ENCODE measurements at places on chromosomes 7 and 10.

GRCh38 chr7:25812086-25812850 is 339.7 kb upstream of the NFE2L3 start:
- no peak for DNase-seq

DNA sequence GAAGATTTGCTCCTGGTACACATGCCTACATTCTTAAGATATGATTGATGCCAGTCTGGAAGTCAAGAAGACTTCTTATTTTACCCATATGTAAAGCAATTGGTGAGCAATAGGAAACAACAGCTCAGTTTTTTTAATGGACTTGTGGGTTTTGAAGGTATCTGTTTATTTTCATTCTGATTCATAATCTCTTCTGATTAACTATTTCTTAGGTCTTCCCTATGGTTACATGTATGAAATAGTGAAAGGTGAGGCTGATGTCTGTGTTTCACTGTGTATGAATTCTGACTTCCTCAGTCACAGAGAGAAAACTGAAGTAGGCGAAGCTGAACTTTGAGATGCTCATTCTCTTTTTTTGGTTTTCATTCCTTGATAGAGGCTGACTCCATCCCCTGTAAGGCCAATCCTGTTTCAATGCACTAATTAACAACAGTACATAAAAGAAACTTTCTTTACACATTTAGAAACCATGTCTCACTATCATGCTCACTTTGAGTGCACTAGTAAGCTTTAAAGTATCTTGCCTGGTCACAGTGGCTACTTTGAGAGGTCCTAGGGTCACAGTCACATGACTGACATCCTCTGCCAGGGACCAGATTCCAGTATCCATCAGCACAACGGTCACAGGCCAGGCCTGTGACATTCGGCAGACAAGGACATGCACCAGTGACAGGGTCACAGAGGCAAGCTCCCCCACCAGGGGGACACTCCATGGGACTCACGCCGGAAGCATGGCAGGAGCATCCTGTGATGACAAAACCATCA is 59.5 kb upstream of the LAMB1 start:
- DNase-seq: no peak

- no peak for DNase-seq
These were observed 70.2 kb downstream of the SORCS3 start for GRCh38 chr10:104711302-104711721.

- DNase-seq: peak; percentile 22
These were observed 10.7 kb upstream of the SLIT1 start for GRCh38 chr10:97196223-97197029.

GRCh38 chr7:116083796-116084195 is 53.2 kb upstream of the TFEC start:
- DNase-seq: no peak

- DNase-seq: peak; percentile 25
These were observed 118.1 kb upstream of the LYZL2 start for GRCh38 chr10:30747633-30748032.

GRCh38 chr7:220151-220841 is 27.9 kb downstream of the FAM20C start:
- no peak for DNase-seq

DNA sequence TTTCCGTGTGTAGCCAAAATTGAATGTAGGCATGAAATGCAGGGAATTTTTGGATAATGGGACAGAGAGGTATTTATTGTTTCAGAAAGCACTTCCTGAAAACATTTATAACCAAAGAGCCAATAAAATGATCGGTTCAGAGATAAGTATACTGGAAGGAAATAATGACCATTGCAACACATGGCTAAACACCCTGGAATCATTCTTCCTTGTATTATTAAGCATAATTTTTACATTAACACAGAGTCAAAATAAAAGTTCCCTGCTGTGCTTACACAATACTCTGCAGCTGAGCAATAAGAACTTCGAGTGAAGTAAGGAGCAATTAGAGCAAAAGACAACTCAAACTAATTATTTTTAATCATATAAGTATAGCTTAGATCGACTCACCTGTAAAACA is 648.3 kb downstream of the TNS3 start:
- DNase-seq: no peak

DNA sequence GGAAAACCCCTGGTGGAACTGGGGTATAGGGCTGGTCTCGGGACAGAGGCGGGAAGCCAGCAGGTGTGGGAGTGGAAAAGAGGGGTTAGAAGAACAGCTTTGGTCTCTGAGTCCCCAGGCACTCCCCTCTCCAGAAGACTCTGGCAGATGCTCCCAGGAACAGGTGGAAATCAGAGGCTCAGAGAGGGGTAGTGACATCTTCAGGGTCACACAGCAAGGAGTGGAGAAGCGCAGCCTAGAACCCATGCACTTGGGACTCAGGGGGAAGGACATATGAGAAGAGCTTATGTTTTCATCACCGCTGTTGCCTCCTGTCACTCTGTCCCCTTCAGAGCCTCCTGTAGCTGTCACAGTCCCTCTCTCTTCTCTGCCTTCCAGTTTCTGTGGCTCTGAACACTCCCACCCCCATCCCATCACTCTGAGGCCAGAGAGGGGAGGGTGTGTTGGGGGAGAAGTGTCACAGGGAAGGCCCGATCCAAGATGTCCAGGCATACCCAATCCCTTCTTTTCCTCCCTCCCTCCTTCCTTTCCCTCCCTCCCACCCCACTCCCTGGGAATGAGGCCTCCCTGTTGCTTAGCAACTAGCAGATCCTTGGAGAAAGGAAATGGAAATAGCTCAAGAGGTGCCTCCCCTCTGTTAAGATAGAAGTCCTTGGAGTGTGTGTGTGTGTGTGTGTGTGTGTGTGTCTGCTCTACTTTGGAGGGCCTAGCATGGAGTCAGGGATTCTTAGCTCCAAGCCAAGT is 32.0 kb downstream of the SRRM3 start:
- DNase-seq: no peak

DNA sequence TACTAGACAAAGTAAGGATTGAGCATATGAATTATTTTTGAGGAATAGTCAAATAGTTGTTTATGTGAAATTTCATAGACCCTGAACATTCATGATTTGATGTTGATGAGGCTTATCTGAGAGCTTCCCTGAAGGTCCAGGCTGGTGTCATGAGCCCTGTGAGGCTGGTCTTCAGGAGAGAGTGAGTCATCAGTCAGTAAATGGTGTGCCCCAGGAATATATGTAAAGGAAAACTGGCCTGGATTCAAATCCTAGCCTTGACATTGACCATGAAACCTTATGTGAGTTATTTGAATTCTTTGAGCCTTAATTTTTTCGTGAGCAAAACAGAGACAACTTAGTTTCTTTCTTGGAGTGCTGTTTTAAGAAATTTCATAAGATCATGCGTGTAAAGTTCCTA is 6.2 kb downstream of the TMEM236 start:
- no peak for DNase-seq

DNA sequence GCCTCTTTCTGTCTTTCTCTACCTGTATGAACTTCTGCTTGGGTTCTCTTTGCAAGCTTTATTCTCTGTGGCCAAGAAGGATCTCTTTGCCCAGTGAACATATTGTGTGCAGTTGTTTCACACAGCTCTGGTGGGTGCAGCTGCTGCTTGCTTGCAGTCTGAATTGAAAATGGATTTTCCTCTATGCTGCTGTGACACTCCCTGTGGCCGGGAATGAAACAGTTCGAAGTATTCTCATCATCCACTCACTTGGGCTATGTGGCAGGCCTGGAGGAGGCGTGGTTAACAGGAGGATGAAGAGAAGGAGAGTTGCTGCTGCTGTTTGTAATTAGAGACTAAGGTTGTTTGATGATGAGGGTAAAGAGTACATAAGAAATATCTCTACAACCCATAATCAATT is 28.4 kb upstream of the ITGA8 start:
- DNase-seq: no peak

DNA sequence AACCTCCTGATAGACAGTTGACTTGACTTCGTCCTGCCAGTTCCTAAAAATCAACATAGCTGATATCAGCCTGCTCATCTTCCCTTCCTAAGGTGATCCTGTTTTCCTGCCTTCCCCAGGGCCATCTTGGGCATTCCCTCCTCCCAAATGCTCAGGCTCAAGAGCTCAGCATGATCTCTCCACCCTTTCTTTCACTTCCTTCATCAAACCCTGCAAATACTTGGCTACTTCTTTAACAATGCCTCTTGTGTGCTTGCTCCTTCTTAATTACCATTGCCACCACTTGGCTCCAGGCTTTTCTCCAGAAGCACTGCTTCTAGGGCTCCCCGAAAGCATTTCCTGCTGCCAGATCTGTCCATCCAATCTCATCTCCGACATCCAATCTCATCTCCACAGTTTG is 7.3 kb downstream of the FSCN3 start:
- DNase-seq: no peak

GRCh38 chr7:72403458-72404076 is 8.6 kb downstream of the CALN1 start:
- DNase-seq: no peak

DNA sequence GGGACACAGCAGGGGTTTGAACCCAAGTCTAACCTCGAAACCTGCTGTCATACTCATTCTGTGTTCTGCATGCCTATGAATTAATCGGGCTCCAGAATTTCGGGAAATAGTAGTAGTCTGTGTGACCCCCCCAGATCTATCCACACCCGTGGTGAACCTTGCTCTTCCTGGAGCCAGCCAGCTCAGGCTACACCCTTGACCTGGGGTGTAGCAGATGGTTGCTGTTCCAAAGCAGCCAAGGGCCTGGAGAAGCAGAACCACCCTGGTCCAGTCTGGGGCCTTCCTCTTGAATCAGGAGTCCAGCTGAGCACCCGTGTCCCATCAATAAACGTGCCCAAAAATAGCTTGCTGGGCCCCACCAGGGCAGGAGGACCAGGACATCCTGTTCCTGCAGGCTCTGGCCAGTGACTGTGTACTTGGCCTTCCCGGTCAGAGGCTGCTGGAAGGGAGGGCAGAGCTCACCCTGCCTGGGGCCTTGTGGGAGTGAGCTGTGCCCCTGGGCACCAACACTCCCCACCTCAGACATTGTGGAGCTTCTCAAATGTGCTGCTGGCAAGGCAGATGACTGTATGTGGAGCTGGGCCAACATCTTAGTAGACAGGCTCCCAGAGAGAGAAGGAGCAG is 101.2 kb upstream of the ZNF716 start:
- no peak for DNase-seq

- DNase-seq: no peak
These were observed 162.1 kb downstream of the FANK1 start for GRCh38 chr10:126058507-126058906.

GRCh38 chr10:8325024-8325980 is 270.8 kb downstream of the GATA3 start:
- no peak for DNase-seq

- no peak for DNase-seq
These were observed 24.1 kb downstream of the AMZ1 start for GRCh38 chr7:2711895-2712675.

GRCh38 chr7:25579778-25580075 is 351.4 kb upstream of the NPVF start:
- DNase-seq: no peak

- DNase-seq: no peak
These were observed 190.8 kb upstream of the INHBA start for GRCh38 chr7:41893656-41894055.

DNA sequence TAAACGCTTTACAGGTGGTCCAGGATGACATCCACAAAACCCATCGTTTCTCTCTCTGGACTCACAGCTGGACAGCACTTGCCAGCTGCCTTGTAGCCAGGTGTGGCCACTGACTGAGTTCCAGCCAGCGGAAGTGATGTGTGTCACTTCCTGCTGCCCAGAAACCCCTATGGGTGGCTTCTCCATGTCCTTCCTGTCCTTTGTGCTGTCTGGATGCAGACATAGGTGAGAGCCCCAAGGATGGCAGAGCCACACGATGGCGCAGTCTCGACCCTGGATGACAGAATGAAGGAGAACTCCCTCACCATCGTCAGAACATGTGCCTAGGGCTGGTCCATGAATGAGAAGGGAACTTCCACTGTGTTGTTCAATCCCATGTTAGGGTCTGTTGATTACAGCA is 22.1 kb downstream of the NMT2 start:
- DNase-seq: no peak

DNA sequence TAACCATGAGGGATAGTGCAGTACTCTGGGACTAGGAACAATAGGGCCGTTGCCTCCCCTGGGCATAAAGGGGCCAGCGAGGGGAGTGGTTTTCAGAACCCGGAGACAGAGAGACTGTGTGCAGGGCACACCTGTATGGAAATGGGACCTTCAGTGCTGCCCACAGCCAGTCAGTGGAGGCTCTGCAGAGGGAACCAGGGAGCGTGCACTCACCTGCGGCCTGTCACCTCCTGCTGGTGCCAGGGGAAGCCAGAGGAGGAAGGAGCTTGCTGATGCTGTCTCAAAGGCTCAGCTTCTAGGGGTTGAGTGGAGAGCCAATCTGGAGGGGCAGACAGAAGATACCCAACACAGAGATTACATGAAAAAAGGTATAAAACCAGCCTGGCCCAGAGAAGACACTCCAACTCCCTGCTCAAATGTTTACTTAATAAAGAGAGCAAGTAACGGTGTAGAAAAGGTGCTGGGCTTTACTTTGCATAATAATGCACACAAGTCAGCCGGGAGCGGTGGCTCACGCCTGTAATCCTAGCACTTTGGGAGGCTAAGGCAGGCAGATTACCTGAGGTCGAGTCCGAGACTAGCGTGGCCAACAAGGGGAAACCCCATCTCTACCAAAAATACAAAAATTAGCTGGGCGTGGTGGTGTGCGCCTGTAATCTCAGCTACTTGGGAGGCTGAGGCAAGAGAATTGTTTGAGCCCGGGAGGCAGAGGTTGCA is 35.5 kb upstream of the WAPL start:
- no peak for DNase-seq

- DNase-seq: no peak
These were observed 30.2 kb downstream of the ENTPD7 start for GRCh38 chr10:99689461-99689860.

DNA sequence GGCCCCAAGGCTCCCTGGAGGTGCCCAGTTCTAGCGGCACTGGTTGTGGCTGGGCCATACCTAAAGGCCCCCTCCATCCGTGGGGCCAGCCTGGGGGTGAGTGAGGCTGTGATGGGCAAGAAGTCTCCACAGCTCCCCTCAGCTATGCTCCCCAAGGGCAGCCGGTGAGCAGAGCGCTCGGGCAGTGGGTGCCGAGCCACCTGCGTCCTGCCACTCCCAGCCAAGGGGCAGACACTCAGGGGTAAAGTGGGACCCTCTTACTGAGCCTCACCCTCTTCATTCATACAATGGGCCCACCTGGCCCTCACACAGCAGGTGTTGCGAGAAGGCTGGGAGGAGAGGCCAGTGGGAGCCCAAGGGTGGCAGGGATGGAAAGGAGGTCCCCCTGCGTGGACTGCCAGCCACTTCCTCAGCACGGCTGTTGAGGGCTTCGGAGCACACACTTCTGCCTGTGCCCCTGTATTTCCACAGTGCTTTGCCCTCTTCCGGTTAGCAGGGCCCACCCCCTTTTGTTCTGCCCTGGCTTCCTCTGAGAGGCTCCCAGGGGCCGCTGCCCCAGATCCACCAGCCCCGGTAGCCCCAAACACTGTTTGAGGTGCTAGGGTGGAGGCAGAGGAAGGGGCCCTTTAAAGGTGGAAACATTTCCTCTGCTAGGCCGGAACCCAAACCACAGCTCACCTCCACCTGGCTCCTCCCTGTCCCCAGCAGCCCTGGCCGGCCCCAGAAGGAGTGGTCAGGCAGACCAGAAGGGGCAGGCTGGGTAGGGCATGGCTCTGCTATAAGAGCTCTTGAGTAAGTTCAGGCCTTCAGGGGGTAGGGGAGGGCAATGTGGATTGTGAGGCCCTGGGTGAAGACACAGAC is 16.4 kb upstream of the C10orf105 start:
- DNase-seq: no peak
